Tibial artery (tissue), 4 donors: ENCODE measurements at places on chromosomes 1 and 21.

- DNase-seq: no peak
These were observed 238.2 kb upstream of the AJAP1 start for GRCh38 chr1:4416189-4416588.

DNA sequence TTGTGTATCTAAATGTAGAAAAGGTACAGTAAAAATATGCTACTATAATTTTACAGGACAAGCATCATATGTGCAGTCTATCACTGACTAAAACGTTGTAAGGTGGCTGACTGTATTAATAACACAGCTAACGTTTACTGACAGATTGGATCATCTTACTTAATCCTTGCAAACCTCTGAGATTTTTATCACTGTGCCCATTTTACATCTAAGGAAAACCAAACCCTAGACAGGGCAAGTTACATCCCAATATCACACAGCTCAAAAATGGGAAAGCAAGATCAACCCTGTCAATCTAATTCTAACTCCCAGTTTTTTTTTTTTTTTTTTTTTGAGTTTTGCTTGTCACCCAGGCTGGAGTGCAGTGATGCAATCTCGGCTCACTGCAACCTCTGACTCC, 7.5 kb upstream of the RIT1 start:
- no peak for DNase-seq

GRCh38 chr1:229104654-229105053, 166.3 kb upstream of the RAB4A start:
- DNase-seq: no peak

DNA sequence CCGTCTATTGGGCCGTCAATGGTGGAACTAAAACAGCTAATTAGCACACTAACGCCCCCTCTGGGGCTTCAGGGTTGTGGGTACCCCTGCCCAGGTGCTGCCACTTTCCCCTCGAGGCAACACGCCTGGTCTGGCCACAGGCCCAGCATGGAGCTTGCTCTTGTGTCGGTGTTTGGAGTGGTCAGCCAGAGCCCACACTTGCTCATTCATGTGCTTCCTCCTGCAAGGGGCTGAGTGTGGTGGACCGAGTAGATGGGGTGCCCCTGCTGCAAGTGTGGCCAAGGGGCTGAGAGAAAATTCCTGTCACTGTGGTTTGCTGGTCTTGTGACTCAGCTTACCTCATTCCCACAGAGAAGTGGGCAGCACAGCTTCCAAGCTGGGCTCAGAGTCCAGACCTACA, 25.7 kb downstream of the HTR6 start:
- no peak for DNase-seq

DNA sequence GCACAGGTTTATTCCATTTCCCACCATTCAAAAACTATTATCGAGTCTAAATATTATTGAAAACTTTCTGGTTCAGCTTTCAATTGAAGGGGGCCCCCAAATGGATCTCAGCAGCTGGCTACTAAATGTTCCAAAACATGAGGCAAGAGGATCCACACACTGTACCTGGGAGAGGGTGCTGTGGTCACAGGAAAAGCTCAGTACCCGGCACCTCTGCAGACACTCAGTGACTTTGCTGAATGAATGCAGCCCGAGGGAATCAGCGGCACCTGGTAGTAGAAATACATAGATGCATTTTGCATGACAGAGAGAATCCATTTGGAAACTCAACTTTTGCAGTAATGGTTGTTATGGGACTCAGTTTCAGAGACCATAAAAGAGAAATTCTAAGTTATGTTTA, 89.3 kb downstream of the PCP4 start:
- DNase-seq: no peak

DNA sequence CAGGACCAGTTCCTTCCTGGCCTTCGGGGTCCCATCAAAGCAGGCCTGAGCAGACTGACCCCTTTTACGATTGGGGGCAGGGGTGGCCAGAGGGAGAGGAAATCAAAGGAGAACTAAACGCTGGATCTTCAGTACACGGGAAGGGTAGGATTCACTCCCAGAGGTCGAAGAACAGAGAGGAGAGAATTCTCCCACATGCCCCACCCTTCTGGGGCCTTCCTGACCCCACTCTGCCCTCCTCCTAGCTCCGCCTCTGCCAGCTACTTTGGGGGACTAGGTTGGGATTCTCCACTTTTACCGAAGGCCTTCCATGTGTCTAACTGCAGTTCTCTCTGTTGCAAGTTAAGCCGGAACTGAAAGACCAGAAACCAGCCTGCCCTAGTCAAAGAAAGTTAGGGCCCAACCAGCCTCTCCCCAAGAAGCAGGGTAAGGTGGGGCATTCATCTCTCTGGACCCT, 654 bp upstream of the ARHGEF2 start:
- no peak for DNase-seq

DNA sequence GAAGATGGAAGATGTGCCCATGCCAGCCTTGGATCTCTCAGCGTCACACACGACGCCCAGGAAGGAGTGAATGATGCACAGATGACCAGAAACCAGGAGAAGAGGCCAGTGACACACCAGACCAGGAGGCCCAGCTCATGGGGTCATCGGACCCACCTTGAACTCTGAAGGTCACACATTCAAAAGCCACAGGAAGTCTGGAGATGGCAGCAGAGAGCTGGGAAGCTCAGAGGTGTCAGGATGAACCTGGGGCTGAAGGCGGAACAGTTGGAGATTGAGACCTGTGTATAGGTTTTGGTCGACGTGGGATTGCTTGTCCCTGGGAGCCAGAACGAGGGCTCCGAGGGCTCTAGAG, 43.6 kb downstream of the SLC19A1 start:
- peak; percentile 53 for DNase-seq

DNA sequence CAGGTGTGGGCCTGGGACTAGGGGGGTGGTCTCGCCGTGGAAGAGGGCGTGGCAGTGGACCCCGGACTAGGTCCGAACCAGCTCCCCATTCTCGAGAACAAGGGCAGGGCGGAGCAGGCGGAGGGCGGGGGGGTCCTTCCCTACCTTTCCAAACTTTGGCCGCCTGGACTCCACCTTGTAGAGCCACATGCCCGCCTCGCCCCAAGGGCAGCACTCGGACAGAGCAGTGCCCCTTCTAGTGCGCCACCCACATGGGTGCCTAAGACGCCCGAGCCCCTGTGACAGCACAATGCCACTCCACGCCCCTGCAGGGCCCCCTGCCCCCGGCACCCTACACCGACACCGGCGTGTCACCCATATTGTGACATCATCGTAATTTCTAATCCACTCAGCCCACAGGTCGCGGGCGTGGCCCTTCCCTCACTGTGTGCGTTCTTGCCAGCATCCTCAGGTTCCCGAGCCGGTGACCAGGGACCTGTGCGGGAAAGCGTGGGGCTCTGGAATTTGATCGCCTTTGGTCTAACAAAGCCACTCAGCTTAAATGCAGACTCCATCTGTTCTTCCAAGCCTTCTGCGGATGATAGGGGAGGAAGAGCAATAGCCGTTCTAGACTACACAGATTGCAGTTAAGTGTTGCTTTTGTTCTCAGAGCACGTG, 553 bp upstream of the STMN1 start:
- peak; percentile 71 for DNase-seq

- DNase-seq: no peak
These were observed 234.1 kb downstream of the NCAM2 start for GRCh38 chr21:21232320-21232719.

DNA sequence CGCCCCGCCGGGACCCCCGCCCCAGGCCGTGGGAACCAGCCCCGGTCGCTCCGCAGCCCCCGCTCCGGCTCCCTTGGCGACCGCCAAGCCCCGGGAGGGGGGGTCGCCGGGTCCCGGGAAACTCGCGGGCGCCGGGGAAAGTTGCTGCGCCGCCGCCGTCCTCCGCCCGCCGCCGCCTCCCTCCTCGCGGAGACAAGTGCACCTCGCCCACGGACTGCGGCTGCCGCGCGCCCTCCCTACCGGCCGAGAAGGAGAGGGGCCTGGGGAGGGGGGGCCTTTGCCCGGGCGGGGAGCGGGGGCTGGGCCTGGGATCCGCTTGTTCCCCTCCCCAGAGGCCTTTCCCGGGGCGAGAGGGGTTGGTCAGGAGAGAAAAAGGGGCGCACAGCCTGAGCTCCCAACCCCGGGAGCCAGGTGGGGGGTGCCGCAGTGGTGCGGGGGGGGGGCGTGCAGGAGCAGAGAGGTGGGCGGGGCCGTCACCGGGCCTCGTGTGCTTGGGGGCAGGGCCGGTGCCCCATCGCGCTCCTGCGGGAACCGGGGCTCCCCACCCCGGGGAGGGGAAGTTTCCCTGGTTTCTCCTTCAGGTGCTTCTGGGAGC, 592 bp downstream of the AGRN start:
- no peak for DNase-seq
